ENCODE measurements at places on chromosomes 4 and X.

GRCh38 chr4:75169427-75169826, 236.5 kb downstream of the PARM1 start:
- no peak for DNase-seq

- no peak for DNase-seq
These were observed 69.6 kb upstream of the MTNR1A start for GRCh38 chr4:186624951-186625350.

DNA sequence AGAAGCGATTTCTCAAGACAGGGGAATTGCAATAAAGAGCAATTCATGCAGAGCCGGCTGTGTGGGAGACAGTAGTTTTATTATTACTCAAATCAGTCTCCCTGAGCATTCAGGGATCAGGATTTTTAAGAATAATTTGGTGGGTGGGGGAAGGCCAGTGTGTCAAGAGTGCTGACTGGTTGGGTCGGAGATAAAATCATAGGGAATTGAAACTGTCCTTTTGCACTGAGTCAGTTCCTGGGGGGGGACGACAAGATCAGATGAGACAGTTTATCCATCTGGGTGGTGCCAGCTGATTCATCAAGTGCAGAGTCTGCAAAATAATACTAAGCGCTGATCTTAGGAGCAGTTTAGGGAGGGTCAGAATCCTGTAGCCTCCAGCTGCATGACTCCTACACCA, 502.4 kb downstream of the NLGN4X start:
- DNase-seq, result no peak

DNA sequence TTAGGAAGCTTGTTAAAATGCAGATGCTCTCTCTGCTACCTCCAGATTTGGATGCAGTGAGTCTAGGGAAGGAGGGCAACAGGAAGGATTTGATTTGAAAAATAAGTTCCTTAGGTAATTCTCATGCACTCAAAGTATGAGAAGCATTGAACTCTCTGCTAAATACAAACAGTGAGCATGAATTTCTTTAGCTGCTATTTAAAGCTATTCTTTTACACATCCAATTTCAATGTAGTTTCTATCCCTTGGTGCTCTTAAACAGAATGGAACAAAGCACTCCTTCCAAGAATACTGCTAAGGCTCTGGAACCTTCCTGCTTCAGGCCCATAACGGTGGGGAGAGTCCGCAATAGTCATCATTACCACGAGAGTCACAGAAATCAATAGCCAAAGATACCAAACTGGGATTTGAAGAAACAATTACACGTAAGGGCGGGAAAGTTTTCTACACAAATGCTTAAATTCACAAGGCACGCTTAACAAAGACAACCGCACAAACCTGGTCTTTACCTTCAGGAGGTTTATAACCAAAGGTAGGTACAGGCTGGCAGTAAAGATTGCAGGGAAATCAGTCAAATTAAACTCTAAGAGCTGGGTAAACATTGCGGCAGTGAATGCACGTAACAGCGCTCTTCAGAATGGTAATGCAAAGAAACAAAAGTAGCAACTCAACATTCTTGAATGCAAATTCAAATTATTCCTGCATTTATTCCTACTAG, 123.2 kb upstream of the NAP1L5 start:
- DNase-seq, result no peak

DNA sequence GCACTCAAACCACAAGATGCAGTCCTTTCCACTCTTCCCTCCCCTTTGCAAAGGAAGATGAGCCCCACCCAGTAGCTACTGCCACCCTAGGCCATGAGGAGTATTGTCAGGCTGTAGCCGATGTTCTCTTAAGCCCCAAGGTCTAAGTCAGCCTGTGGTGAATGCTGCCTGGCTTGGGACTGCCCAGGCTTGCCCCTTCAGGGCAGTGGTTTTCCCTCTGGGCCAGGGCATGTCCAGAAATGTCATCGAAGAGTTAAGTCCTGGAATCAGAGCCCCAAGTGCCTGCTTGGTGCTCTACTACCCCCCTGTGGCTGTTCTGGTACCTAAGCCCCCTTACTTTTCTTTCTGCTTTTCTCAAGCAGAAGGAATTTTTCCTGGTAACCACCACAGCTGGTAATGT, 11.8 kb upstream of the PGK1 start:
- no peak for DNase-seq

DNA sequence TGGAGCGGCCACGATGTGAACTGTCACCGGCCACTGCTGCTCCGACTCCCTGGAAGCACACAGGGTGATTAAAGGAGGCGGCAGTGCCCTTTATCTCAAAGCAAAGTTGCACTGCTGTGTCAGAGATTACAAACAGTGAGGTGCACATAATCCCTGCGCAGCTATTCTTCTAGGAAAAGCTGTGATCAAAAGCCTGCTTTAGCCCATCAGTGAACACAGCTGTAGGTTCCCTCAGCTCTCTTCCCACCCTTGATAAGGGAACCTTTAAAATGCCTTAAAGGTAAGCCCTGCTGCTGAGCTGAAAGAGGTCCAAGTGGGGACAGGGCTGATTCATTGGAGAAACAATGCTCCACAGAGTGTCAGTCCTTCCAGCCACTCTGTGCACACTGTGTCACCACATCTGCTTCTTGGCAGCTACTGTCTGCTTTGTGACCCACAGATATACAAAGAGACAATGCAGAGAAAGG, 127.6 kb downstream of the EIF4E start:
- DNase-seq, result no peak

- DNase-seq, result no peak
These were observed 9.1 kb downstream of the KLB start for GRCh38 chr4:39415678-39416283.

DNA sequence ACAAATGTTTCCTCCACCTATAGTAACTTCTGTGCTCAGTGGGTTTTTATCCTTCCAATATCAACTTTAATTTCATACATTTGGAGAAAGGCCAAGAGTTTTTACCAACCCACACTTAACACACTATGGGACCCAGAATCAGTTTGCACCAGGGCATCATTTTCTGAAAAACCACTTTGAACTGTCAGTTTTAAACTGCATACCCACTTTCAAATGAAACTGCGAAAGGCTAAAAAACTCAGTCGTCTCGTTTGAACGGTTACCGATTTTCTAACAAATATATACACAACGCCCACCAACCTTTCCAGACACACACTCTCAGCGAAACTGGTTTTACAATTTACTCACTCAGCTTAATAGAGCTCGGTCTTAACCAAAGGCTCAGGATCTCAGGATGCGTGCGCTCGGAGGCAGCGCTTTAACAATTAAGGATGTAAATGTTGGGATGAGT, 376 bp downstream of the ABCG2 start:
- DNase-seq, result peak; percentile 15

DNA sequence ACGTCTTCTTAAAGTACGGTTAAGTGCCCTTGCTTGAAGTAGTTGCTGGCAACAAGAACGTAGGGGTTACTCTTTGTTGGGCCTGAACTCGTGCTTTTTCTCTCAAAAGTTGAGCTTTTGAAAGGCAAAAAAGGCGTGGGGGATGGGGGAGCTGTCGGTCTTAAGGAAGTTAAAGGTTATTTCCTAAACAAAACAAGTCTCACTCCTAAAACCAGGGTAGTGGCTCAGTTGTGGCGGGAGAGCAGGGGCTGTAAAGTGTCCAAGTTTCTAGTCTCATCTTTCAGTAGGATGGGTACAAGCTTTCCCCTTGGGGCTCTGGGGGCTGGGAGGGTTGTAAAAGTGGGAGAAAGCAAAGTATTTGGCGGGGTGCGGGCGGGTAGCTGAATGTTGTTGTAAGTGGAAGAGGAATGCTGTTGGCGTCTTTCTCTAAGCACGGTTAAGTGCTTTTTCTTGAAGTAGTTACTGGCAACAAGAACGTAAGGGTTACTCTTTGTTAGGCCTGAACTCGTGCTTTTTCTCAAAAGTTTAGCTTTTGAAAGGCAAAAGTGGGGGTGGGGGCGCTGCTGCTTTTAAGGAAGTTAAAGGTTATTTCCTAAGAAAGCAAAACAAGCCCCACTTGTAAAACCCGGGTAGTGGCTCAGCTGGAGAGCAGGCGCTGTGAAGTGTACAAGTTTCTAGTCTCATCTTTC, 904 bp upstream of the WDR1 start:
- DNase-seq, result no peak

DNA sequence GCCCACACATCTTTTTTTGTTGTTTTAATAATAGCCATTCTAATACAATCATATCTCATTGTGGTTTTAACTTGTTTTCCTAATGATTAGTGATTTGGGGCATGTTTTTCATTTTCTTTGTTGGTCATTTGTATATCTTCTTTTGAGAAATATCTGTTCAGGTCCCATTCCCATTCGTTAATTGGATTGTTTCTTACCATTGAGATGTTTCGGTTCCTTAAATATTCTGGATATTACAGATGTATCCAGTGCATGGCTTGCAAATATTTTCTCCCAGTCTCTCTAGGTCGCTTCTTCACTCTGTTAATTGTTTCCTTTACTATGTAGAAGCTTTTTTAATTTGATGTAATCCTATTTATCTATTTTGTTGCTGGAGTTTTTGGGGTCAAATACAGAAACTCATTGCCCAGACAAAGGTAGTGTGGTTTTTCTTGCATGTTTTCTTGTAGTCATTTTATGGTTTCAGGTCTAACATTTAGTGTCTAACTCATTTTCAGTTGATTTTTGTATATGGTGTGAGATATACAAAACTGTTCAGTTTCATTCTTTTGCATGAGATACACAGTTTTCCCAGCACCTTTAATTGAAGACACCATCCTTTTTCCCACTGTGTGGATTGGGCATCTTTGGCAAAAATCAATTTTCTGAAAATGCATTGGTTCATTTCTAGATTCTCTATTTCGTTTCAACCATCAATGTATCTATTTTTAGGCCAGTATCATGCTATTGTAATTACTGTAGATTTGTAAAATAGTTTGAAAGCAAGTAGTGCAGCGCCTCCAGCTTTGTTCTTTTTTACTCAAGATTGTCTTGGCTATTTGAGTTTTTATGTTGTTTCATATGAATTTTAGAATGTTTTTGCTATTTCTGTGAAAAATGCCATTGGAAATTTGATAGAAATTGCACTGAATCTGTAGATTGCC, 195.9 kb downstream of the SCFD2 start:
- no peak for DNase-seq

DNA sequence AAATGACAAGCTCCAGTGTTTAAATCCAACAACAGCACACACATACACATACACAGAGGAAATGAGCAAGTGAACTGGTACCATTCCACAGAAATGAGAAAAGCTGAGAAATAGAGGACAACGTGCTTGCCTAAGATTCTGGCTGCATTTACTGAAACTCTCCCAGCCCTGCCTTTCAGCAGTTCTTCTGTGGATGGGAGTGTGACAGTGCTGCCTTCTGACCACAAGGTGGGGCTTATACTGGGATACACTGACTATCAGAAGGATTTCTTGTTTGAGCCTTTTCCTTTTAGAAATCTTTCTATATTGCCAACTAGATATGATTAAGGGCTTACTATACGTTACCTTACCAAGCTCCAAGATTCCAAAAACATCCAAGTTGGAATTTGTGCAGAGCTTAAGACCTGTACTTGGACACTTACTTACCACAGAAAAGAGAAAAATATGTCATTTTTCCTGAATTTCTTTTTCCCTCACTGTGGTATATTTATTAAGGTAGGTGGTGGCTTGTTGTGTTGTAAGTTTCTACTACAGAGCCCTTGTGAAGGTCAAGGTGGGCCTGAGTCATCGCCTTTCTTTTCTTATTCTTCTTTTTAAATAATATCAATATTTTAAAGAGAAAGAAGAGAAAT, 10.7 kb upstream of the CXCL8 start:
- DNase-seq, result no peak

DNA sequence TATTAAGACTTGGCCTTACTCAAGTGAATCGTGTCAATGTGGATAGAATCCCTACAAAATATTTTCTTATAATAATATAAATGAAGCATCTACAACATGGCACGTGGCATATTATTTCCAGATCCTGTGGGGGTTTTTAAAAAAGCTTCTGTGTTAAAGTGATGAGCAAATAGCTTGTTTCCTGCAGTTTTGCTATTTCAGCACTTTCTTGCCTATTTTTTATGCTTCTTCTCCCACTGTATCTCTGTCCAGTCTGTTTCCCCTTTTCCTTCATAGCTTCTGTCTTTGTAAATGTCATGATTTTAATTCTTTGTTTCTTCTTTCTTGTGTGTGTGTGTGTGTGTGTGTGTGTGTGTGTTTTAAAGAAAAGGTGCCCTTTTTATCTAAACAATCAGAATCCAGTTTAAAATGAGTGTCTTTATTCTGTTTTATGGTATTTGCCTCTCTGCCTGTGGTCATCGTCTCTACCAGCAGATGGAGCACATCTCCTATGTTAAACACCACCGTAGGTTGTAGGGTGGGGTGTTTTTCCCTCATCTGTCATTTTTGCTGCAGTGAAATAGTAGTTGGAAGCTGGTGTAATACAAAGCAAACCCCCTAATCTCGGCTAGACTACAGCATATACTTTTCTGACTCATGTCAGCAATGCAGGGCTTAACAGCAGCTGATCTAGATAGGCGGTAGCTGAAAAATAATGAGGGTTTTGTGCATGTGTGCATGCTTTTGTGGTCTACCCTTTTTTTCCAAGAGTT, 33.1 kb downstream of the FTHL17 start:
- peak; percentile 1 for DNase-seq

DNA sequence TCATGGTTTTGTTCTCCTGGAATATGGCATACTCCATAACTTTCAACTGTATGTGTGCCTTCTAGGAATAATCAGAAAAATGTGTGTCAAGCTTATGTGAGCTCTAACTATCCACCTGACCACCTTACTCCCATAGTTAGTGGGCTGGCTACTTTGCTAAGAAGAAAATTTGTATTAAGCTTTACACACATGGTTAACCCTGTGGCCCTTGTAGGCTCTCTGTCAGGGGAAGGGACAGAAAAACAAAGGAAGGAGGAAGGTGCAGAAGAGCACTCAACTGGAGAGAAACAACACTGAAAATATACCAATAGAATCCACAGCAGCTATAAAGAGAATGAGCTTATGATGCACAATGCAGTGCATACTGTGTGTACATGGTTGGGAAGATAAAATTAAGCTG, 84.6 kb downstream of the PPP3CA start:
- no peak for DNase-seq

- no peak for DNase-seq
These were observed 151.9 kb downstream of the AFAP1 start for GRCh38 chr4:7787681-7788141.

DNA sequence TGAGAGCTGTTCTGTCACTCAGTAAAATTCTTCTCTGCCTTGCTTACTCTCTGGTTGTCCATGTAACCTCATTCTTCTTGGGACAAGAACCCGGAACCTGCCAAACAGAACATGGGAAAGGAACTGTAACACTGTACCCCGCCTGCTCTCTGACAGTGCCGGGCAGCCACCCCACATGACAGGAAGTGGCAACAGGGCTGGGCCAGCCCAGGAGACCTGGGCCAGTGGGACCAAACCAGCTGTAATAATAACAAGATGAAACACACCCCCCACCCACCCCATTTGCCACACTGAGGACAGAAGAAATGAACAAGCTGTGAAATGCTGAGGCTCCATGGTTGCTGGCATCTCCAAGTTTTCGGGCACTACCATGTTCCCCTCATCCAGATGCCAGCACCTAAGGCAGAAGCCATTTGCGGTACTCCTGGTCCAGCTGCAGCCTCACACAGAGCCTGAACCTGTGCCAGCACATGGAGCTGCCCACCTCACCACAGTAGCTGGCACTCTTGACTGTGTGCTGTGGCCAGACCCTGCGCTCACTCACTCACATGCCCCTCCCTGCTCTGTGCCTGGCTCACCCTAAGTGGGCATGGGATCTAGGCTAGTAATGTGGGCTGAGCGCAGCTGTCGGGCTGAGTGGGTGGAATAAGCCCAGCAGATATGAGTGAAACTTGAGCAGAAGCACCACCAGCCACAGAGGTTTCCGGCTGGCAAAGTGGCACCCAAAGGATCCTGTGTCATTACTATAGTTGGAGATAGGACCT, 126.2 kb upstream of the UGT8 start:
- DNase-seq, result no peak

Data from stimulated activated CD4-positive, alpha-beta T cell treated with anti-CD3 and anti-CD28 coated beads, Interleukin-15, amount 100 ng/mL, for 48 hours (primary cell).